Stimulated activated CD8-positive, alpha-beta memory T cell treated with anti-CD3 and anti-CD28 coated beads, Interleukin-15, amount 100 ng/mL, for 48 hours (primary cell): ENCODE measurements at places on chromosomes 16 and 17.
A peak's percentile ranks its signal among the peaks of the same experiment; 100 is the strongest.

DNA sequence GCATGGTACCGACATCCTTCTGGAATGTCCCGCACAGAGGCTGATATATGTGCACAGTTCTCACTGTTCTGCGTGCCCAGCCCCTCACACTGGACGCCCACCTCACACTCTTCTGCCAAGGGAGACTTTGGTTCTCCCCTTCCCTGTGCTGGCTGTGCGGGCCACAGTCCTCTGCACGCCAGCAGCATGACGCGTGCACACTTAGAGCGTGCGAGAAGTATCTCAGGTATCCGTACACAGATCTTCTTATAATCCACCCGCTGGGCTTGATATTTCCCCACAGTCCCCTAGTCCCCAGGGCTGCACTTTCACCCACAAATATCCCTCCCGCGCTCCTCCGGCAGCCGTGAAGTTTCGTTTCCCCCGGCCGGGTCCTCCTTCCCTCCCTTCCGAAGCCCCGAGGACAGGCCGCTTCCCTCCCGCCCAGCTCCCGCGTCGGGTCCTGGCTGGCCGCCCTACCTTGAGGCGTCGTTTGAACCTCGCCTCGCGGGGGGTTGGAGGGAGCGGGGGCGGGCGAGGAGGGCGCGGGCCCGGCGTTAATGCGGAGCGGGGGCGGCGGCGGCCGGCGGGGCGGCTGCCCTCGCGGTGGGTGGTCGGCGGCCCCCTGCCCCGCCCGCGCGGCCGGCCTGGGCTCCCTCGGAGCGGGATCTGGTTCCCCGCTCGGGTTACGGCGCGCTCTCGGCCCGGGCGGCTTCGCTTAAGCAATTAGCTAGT, 5.0 kb upstream of the FOXF1 start:
- DNase-seq = no peak

- no peak for DNase-seq
Observed at GRCh38 chr16:72749091-72749490, 298.8 kb downstream of the ZFHX3 start.

DNA sequence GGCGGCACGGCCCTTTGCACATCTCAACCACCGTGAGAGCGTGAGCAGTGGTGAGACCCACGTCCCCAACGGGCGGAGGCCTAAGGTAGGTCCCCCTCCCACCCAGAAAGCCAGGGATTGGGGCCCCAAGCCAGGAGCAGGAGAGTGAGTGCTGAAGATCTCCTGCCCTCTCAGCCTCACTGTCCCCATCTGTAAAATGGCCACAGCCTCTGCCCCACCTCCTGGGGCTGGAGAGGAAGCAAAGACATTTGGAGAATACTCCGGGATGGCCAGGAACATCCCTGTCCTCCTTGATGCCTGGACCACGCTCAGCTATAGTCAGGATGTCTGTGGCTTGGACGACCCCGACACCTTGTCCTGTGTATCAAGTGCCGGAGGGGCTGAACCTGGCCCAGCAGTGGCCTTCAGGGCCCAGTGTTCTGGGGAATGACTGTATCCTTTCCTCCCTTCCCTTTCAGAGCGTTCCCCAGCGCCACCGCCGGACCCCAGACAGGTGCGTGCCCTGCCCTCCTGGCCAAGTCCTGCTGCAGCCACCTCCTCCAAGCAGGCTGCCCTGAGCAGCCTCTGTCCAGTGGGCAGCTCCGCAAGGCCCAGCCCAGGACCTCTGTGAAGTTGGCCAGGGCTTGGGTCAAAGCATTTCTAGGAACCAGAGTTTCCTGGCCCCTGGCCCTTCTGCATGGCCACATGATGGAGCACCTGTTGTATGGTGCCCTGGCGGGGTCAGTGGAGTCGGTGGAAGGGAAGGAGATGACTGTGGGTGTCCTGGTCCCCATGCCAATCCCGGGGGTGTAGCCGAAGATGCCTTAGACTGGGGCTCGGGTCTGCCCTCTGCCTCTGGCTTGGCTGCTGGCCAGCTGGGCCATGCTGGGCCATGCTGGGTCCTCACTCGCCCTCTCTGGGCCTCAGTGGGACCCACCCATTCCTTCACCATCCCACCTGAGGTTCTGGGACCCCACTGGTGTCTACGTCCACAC, 38.4 kb downstream of the ADCY7 start:
- no peak for DNase-seq

DNA sequence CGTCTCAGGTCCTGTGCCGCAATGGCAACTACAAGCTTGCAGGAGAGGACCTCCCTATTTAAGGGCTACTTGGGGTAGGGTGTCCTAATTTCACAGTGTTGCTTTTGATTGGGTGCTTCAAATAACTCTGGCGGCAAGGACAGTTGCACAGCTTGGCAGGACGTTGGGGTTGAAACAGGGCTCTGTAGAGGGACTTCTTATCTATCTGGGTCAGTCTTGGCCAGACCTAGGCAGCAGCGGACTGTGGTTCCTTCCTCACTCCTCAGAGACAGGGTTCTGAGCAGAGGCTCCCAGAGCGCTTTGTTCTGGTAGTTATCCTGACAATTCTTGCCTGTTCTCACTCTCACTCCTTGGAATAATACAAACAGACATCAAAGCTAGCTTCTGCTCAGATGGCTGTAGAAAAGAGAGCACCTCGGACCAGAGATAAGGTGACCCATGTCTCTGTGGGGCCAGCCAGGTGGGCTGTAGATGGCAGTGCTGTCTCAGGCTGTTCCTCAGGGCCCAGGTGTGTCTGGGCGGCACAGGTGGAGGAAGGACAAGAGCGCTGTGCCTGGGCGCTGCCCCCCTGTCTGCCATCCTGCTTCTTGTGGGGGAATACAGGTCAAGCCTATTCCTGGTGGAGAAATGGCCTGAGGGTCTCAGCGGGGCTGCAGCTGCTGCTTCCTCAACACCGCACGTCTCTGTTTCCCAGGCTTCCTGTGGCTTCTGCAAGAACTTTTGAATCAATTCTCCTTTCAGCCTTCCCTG, 61.0 kb downstream of the PLD6 start:
- DNase-seq = no peak

- peak; percentile 9 for DNase-seq
Observed at GRCh38 chr17:15341385-15341849, at the start of gene TEKT3. Gene TEKT3, minus strand, starts transcription at chr17:15341597. Its CDS starts 10,012 bp downstream, at chr17:15331585.

DNA sequence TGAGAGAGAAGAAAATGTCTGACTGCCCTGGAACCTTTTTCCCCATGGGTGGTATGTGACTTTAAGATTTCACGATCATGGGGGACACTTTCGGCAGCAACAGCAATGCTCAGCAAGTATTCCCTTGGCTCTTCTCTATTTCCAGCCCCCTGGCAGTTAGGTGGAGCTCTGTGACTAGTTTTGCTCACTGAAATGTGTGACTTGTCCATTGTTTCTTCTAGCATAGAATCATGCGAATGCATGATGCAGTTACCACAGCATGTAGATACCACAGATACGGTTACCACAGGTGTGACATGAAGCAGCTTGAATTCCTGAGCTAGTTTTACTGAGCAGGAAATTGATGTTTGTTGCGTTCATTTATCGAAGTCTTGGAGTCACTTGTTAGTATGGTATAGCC, 1034.5 kb upstream of the EEF2KMT start:
- no peak for DNase-seq

GRCh38 chr16:31875112-31875803, 1.7 kb downstream of the ZNF267 start:
- no peak for DNase-seq

- DNase-seq = no peak
Observed at GRCh38 chr16:87834005-87834667, 35.2 kb downstream of the SLC7A5 start.
